ENCODE measurements at places on chromosomes 6 and 20.

GRCh38 chr6:25675167-25675566, 23.2 kb downstream of the SCGN start:
- DNase-seq, result no peak

DNA sequence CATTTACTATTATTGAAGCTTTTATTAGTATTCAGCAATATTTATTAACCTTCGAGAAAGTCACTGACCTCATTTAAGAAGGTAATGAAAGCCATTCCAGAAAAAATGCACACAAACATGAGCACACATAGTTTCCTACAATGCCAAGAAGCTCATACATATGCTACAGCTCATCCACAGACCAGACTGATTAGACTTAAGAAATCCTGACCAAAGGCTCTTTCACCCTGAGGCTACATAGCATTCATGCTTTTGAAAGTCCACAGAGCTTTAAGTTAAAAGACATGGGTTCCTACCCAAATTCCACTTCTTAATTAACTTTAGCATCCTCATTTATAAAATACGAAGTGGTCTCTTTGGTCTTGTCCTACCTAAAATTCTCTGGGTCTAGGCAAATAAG, 430.4 kb downstream of the TBC1D32 start:
- DNase-seq, result no peak

DNA sequence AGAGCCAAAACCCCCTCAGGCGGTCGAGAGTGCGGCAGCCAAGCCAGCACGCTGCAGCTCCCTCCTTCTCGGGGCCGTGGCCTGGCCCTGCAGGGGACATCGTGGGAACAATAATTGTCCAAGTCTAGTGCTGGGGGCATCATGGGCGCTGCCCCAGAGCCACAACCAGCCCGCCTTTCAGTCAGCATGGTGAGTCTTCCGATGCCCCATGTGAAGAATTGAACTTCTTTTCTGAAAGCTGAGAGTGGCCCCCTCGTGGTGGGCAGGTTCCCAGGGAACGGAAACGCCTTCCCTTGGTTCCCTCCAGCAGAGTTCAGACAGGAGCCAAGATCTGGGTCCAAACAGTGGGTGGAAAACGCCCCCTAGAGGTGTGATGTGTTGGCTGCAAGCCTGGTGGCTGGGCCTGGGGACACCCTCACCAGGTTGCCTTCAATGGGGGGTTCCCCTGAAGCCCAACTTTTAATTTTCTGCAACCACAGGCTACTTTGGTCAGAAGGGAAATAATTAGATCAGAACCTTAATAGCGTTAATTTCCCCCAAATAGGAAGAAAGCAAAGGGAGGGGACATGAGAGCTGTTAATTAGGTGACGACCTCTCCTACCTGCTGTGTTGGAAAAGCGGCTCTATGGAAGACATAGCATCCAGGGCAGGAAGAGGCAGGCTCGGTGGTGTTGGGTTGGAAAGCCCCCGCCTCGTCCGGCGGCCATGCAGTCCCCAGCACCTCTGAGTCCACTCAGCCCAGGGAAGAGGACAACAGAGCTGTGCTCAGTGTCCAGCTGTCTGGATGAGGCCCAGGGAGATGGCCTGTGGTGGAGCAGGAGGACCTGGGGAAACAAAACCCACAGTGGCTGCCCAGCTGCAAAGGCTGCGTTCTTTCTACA, 4.7 kb upstream of the MRGBP start:
- DNase-seq, result peak; percentile 58

GRCh38 chr6:86016077-86016476, 373.4 kb upstream of the SYNCRIP start:
- no peak for DNase-seq

All from CD4-positive, alpha-beta memory T cell (primary cell).